ENCODE measurements at places on chromosomes 2 and 18.

DNA sequence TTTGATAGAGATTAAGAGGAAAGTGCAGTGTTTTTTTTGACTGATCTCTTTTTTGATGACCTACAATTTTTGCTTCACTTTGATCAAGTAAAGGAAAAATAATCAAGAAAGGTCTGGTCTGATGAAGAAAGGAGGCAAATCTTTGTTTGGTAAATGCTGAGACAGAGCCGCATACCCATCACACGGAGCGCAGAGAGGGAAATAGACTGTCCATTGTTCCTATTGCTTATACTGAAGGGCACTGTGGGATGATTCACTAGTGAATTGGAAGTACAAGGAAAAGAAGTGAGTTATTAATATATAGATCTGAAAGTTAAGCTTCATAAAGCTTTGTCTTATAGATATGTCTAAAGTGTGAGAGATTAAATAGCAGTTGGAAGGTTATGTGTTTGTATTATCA lies 455.1 kb downstream of the PLCL1 start:
- DNase-seq = no peak

GRCh38 chr2:45264227-45265225 lies 255.3 kb upstream of the SIX2 start:
- DNase-seq = no peak

DNA sequence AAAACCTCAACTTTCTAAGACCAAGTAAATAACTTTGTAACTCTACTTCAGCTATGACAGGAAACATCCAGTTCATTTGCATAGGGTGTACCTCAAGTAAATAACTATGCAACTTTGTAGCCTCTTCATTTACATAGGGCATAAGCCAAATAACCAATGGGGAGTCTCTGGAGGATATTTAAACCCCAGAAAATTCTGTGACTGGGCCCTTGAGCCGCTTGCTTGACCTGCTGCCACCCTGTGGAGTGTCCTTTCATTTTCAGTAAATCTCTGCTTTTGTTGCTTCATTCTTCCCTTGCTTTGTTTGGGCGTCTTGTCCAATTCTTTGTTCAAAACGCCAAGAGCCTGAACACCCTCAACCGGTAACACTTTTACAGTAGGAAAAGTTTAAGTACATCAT lies 1112.7 kb upstream of the NRXN1 start:
- no peak for DNase-seq

DNA sequence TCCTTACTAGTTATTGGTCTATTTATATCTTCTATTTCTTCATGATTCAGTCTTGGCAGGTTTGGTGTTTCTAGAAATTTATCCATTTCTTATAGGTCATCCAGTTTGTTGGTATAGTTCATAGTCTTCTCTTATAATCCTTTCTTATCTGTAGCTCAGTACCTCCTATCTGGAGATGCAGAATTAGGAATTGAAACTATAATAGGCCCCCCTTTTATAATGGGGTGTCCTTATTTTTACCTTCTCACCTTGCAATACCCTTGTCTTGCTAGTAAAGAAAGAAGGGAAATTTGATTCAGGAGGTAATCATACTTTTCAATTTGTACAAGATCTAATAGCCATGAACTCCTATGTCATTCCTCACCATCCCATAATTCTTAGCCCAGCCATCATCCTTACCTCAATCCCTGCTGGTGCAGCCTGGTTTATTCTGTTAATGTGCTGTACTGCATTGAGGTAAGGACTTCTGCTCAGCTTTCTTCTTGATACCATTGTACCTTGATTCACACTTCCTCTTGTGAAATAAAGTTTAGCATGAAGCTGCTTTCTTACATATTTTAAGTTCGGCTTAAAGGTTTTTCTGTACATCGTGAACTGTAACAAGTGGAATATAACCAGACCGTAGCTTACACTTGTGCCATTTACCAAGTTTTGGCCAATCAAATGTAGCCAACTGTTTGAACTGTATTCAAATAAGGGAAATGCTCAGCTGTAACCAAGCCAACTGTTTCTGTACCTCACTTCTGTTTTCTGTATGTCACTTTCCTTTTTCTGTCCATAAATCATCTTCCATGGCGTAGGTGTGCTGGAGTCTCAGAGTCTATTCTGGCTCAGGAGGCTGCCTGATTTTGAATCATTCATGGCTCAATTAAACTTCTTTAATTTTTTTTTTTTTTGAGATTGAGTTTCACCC lies 40.1 kb upstream of the PTH2R start:
- DNase-seq = no peak

- no peak for DNase-seq
These were observed 48.4 kb upstream of the ANKRD44 start for GRCh38 chr2:197358931-197359330.

DNA sequence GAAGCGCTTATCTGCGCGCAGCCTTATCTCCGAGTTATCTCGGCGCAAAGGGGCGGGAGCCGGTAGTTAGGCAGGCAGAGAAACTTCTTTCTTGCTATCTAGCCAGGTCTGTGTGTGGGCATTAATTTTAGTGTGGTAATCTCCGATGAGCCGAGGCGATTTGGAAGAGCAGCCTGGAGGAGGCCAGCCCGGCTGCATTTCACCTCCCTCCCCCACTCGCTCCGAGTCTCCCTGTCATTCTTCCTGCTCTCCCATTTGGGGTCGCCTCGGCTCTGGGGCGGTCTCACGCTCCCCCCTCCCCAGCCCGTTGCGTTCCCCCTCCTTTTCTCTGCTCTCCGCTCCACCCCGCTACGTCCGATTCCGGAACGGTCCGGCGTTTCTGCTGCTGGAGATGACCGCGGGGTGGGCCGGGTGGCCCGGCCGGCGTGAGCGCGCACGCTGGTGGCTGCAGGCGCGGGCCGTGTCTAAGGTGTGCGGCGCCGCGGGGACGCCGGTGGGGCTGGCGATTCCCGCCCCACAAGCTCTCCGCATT lies 566 bp downstream of the GATA6 start:
- no peak for DNase-seq

- no peak for DNase-seq
These were observed 757.7 kb upstream of the ID2 start for GRCh38 chr2:7924023-7924762.

DNA sequence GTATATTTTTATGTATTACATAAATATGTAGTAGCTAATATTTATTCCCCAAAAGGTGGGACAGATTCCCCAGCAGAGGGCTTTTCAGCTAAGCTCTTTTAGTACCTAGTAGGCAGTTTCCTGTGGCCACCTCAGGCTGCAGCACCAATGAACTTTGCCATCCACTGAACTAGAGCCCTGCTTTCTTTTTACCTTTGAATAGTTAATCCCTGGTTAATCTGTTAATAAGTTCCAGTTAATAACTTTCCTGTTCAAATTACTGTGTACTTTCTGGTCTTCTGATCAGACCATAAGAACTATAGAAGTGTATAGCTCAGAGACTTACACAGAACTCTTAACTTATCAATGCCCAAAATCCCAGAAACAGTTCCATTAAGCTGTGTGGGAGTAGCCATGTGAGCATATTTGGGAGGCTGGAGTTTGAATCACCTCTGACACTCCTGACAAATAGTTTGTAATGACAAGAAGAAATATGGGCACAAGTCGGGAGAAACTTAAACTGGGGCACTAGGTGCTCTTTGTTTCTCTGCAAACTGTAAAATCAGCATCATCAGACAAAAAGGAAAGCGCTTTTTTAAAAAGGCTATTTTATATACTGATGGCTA lies 40.0 kb downstream of the ASXL2 start:
- DNase-seq = no peak

DNA sequence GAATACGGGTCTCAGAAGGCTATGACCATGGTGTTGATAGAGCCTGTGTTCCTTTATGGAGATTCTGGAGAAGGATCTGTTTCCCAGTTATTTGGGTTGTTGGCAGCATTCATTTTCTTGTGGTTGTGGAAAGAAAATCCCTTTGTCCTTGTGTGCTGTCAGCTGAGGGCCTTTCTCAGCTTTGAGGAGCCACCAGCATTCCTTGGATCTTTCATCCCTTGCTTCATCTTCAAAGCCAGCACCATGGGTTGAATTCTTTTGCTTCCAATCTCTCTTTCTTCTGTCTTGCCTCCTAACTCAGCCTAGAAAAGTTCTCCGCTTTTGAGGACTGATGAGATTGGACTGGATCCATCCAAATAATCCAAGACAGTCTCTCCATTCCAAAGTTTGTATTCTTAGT lies 103.2 kb upstream of the MMADHC start:
- DNase-seq = no peak

- no peak for DNase-seq
These were observed 424.0 kb downstream of the ARHGAP15 start for GRCh38 chr2:143553261-143553660.

DNA sequence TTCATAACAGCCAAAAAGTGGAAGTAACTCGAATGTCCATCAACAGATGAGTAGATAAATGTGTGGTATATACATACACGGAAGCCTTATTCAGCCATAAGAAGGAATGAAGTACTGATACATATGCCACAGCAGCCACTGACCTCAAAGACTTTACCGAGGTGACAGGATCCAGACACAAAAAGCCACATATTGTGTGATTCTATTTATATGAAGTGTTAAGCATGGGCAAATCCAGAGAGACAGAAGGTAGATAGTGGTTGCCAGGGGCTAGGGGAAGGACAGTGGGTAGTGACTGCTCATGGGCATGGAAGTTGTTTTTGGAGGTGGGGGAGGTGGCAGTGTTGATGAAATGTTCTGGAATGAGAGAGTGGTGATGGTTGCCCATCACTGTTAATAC lies 33.9 kb downstream of the ZAP70 start:
- DNase-seq = no peak

- DNase-seq = no peak
These were observed 14.9 kb downstream of the PPP3R1 start for GRCh38 chr2:68237404-68237803.

- no peak for DNase-seq
These were observed 144.4 kb upstream of the KCNJ3 start for GRCh38 chr2:154554046-154554445.

DNA sequence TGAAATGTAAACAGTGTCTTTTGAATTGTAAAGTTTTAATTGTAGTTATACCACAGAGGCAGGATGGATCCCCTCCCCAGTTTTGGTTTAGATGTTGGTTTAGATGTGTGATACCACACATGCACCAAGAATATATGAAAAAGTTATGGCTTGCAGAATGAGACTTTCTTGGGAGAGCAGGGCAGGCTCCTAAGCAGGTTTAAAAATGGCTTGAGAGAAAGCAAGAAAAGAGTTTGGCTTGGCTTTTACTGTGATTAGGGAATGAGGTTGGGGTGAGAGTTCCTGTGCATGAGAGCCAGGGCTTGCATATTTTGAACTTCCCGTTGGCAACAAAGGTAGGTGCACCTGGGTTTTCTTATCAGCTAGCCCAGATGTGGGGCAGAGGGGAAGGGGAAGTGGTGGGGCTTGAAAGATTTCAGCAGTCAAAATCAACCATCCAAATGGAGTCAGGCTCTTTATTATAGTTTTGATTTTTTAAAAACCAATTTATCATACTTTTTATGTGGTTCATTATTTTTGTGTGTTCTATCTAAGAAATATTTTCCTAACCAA lies 246.9 kb downstream of the MTX2 start:
- no peak for DNase-seq

Measured in lower lobe of right lung (tissue), 2 donors.